CD4-positive, alpha-beta T cell treated with Interleukin-15 for 1 hour (primary cell): ENCODE measurements at places on chromosomes 2 and 18.

DNA sequence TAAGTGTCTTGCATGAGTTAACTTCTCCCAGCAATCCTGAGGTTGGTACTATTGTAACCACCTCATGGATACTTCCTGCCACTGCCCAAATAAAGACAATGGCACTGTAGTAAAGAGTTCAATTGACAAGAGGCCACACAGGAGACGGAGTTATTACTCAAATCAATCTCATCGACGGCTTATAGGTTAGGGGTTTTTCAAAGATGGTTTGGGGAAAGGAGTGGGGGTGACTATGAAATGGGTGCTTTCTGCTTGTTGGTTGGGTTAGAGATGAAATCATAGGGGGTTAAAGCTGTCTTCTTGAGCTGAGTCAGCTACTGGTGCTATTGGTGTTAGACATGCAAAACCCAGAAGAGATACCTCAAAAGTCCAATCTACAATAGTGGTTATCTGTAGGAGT is 1258.0 kb upstream of the ZEB2 start:
- DNase-seq, result no peak

GRCh38 chr2:41851554-41851953 is 196.3 kb upstream of the PKDCC start:
- DNase-seq, result no peak

GRCh38 chr2:157420771-157421323 is 23.0 kb downstream of the CYTIP start:
- peak; percentile 51 for DNase-seq

- no peak for DNase-seq
Observed at GRCh38 chr2:237733677-237734300, 64.8 kb upstream of the RBM44 start.

DNA sequence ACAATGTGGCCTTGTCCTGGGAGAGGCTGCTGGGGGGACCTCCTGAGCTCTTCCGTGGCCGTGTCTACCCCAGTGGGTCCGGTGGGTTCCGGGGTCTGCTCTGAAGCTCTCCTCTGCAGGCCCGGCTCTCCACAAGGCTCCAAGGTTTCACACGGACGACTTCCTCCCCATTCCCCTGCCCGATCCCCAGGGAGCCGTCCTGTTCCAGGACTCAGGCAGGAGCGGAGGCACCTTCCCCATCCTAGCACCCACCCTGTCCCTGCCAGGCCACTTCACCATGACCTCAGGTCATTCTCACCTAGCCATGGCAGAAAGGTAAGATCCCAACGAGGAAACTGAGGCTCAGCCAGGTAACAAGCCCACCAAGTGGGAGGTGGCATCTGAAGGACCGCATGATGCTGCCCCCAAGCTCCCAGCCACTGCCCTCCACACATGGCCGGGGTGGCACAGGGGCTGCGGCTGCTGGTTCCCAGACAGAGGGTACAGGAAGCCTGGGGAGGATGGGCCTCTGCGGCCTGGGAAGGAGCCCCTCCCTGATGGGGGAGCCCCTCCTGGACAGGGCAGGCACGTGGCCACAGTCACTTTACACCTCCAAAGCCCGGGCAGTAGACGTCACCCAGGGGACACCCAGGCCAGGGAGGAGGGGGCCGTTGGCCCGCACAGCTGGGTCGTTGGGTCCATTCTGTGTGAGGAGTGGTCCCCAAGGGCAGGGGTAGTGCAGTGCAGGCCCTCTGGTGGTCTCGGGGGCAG is 274.0 kb downstream of the NDUFA10 start:
- no peak for DNase-seq

DNA sequence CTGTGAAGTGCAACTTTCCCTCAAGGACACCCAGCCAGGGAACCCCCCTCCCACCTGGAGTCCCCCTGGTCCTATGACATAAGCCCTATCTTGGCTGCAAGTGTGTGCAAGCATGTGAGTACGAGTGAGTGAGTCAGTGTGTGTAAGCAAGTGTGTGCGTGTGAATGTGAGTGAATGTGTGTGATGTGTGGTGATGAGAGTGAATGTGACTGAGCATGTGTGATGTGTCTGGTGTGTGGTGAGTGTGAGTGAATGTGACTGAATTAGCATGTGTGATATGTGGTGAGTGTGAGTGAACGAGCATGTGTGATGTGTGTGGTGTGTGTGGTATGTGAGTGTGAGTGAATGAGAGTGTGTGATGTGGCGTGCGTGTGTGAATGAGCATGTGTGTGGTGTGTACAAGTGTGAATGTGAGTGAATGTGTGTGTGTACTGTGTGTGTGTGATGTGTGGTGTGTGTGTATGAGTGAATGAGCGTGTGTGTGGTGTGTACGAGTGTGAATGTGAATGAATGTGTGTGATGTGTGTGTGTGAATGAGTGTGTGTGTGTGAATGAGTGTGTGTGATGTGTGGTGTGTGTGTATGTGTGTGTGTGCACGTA is 68.8 kb upstream of the SMAD7 start:
- no peak for DNase-seq

DNA sequence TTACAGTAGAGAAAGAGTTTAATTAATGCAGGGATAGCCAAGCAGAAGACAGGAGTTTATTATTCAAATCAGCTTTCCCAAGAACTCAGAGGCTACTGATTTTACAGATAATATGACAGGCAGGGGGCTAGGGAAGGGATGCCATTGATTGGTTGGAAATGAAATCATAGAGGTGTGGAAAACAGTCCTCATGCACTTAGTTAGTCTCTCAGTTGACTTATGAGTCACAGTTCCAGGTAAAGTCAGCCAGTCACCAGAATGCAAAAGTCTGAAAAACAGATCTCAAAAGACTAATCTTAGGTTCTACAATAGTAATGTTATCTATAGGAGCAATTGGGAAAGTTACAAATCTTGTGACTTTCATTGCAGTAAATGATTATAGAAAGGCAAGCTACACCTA is 676.4 kb upstream of the CHAC2 start:
- no peak for DNase-seq

DNA sequence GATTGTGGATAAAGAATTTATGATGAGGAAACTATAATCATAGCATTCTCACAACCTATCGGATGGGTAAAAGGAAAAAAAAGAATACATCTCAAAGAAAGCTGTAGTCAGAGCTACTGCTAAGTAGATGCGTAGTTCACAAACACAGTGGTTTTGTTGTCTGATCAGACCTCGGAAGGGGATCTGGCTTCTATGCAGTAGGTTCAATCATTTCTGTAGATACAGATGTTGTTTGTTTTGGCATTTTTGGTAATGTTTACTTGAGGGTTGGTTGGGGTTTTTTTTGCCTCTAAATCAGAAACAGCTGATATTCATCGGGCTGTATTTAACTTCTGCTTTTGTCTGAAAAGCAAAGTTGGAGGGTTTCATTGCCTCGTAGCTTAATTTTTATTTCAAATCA is 42.1 kb downstream of the NPAS2 start:
- no peak for DNase-seq

GRCh38 chr2:32061973-32062861 is 1.1 kb upstream of the SPAST start:
- no peak for DNase-seq

DNA sequence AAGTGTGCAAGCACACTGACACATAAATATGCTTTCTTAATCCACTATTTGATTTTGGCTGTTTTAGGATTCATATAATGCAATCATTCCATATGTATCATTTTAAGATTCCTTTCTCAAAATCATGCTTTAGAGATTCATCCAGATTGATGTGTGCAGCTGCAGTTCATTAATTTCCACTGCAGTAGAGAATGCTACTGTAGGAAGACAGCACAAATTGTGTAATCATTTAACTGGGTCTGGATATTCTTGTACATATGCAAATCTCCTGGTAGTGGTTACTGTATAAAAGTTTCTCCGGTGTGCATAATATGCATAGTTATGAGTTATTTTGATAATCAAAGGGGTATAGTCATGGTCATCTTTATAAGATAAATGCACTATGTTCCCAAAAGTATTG is 502.5 kb upstream of the ACVR2A start:
- no peak for DNase-seq

DNA sequence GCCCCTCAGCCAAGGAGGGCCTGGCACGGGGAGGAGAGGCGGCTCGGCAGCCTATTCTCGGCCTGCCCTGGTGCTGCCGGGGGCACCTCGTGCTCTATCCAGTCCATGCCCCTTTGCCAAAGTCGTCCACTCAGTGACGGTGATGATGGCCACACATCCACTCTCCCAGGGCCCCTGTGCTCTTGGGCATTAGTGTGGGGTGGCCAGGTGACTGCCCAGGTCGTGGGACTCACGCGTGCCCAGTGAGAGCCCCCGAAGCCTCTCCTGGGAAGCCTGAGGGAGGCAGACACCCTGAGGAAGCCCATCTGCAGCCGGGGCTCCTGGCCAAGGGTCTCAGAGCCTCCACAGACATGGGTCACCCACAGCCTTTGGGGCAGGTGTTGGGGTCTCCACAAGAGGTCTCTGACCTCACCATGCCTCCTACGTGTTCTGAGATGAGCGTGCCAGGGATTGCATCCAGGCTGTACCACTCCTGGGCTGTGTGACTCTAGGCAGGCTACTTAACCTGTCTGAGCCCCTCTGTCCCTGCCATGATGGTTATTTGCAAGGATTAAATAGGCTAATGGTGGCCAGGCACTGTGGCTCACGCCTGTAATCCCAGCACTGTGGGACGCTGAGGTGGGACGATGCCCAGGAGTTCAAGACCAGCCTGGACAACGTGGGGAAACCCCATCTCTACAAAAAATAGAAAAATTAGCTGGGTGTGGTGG is 12.9 kb downstream of the RAMP1 start:
- DNase-seq, result no peak

- no peak for DNase-seq
Observed at GRCh38 chr2:183416753-183417152, 292.5 kb downstream of the NUP35 start.

DNA sequence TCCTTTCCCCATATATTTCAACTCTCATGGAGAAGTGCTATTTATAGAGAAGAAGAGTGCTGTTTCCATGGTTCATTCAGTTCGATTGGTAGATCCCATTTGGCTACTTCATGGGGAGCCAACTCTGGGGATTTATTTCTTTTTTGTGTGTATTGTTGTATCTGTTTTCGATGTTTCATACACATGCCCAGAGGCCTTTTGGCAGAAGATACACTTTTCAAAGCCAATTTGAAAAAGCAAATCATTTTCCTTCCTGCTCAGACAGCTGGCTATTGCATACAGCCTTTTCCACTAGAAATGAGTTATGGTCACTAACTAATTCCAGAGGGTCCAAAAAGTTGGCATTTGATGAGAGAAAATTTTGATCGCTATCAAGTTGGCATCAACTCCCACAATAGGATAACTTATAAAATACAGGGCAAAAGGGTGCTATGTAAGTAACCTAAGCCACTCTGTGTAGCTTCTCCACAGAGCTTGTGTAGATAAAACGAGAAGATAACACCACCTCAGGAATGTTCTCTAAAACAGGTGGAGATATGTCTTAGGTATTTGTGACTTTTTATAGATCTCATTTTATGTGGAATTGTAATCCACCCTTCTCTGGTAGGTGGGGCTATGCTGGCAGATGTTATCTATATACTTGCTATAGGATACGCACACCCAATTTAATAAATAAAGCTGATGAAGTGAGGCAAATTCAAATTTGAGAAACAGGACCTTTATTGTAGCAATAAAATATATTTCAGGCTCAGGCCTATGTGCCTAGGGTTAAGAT is 798.5 kb downstream of the SATB2 start:
- DNase-seq, result no peak
